ENCODE measurements at places on chromosomes 6 and 20. TPM values are rescaled to one million over a fixed set of nuclear protein-coding genes. Genes with fewer than 3 reads are reported as not detected.

DNA sequence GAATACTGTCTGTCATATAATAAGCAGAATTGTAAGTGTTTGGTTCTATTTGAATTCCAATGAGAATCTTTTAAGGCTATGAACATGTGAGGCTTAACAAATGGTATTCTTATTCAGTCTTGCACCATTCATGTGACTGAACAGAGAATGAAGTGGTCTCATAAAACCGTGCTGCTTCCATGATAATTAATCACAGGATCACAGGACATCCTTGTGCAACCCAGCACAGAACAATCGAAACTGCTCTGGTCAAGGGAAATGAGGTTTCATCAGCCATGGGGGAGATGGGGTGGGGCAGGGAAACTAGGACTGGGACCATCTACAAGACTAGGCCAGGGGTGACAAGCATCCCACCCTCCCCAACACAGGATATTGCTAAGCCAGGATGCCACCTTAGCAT lies 6.0 kb downstream of the PPIL6 start:
- DNase-seq: no peak

GRCh38 chr6:27374824-27375612 lies 13.5 kb upstream of the ZNF391 start:
- DNase-seq: peak; percentile 77

The OR2H1 gene
- total RNA-seq: not detected

- no peak for DNase-seq
These were observed 31.2 kb downstream of the NUS1 start for GRCh38 chr6:117706504-117706903.

The PRPH2 gene
- total RNA-seq: 5.0 TPM

GRCh38 chr6:71406865-71407860 lies 118.6 kb downstream of the OGFRL1 start:
- DNase-seq: no peak

DNA sequence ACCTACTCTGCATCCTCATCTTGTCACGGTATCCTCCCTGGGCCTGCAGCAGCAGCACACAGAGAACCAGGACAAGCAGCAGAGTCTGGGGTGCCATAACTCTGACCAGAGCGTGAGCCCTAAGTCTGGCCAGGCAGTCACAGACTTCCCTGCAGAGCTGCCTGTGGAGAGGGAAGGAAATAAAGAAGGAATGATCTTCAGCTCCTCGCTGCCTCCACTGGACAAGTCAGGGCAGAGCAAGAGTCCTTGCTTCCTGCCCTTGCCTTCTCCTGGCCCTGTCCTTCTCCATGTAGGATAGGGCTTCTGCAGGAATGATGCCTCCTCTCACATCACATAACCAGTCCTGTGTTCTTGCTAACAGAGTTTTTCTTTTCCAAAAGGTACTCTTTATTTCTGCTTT lies 15.9 kb upstream of the WFDC11 start:
- DNase-seq: no peak

The CST4 gene
- not detected for total RNA-seq

DNA sequence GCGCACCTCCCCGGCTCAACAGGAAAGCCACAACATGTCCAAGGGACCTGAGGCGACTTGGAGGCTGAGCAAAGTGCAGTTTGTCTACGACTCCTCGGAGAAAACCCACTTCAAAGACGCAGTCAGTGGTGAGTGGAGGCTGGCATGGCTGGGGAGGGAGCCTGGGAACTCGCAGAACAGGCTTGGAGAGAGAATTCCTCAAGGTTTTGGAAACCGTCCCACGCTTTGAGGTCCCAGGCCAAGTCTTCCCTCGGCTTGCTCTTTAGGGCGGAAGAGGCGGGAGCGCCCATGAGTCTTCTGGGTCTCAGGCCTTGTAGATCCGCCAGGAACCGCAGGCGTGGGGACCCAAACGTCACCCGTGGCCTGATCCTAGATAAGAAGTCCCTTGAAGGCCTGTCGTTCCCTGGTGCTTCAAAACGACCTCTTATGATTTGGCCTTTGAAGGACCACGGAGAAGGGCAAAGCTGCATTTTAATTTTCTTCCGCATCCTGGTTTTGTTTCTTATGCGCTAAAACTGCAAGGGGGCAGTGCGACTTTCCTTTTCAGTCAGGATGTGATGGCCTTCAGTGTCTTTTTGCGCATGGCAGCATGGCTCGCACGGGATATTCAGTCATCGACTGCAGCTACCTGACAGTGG lies 2.0 kb downstream of the LAMP5 start:
- no peak for DNase-seq

The MARCKS gene
- total RNA-seq: 337 TPM

DNA sequence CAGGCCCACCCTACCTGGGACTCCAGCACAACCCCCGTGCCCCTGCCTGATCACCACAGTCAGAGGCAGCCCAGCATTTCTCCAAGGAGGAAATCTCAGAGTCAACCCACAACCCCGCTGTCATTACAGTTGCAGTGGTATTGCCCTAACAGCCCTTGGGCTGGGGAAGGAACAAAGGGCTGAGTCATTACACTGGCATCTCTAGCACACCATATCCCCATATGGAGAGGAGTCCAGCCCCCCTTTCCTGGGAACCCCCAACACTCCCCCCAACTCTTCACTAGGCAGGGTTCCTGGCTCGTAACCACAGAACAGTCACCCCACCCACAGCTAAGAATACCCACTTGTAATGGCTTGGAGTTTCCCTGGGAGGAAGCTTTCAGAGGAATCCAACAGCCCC lies 149.4 kb upstream of the OGFRL1 start:
- no peak for DNase-seq

The HRH3 gene
- total RNA-seq: 0.47 TPM

The REM1 gene
- not detected for total RNA-seq

- DNase-seq: no peak
These were observed 44.2 kb downstream of the COL11A2 start for GRCh38 chr6:33147807-33148666.

The MBOAT1 gene
- 3.1 TPM for total RNA-seq

- DNase-seq: no peak
These were observed 24.4 kb downstream of the TBC1D32 start for GRCh38 chr6:121309768-121310469.

DNA sequence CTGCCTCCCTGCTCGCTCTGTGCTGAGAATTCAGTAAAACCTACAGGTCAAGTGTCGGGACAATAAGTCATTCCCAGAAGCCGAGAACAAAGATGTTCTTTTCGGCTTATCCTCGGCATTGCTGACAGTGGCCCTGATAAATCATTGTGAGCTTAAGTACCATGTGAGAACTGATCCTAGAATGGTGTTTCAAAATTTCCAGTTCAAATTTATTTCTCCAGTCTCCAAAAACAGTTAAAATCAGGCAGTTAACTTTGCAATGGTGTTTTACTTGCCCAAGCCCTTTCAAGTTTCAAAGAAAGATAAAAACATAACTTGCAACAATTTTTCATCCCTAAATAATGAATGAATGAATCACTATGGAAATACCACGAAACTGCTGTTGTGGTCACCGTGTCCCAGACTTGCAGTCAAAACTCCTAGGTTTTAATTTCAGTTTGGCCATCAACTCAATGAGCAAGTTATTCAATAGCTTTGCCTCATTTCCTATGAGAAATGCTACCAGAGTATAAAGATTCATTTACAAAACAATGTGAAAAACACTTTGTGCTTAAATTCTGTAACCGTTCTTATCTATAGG lies 4.3 kb downstream of the ATP5F1E start:
- DNase-seq: no peak

GRCh38 chr6:120077489-120077888 lies 727.9 kb upstream of the MAN1A1 start:
- DNase-seq: no peak

- no peak for DNase-seq
These were observed 55.5 kb downstream of the JARID2 start for GRCh38 chr6:15301179-15302006.

DNA sequence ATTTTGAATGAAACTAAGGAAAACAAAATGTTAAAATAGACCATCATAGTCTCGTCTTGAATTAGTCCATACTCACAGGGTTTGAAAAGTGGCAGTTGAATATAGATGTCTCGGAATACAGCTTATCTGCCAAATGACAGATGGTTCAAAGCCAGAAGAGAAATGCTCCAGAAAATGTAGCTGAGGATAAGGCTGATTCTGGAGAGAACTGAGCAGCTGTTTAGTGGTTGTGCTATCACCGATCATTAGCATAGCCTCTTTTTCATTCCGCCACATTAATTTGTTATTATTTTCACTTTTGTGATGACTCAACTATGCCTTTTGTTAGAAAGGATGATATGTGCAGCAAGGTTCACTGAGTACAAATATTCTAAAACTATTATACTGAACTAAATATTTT lies 390.2 kb upstream of the MAN1A1 start:
- no peak for DNase-seq

- DNase-seq: no peak
These were observed 63.8 kb upstream of the LYRM2 start for GRCh38 chr6:89702349-89702748.

- DNase-seq: no peak
These were observed 47.8 kb upstream of the EYA4 start for GRCh38 chr6:133193396-133193795.

DNA sequence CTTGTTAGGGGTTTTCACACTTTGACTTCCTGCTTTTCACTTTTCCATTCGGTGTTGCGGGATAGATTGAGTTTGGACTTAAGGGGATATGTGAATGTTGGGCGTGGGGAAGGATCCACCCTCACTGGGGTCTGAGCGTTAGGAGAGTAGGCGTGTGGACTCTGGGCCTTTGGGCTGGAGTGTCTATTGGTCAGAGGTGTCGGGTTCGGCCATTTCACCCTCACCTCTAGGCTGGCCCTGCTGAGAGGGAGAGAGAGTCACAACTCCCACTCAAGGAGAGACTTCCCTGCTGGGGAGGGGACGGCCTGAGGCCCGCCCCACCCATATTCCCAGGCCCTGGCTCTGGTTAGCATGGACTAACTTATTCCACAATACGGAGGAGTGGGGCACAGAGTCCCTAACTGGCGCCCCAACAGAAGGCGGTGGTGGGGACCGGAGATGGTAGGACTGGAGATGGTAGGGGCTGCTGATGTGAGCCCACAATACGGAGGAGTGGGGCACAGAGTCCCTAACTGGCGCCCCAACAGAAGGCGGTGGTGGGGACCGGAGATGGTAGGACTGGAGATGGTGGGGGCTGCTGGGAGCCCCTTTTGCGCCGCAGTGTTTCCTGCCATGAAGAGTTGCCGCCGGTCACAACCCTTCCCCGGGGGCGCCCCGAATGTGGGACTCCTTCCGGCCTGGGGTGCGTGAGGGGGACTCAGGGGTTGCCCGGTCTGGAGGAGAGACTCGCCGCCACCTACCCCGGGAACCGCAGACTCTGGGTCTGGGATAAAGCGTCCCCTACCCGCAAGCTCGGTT lies 1.4 kb upstream of the PTPRA start:
- DNase-seq: no peak

DNA sequence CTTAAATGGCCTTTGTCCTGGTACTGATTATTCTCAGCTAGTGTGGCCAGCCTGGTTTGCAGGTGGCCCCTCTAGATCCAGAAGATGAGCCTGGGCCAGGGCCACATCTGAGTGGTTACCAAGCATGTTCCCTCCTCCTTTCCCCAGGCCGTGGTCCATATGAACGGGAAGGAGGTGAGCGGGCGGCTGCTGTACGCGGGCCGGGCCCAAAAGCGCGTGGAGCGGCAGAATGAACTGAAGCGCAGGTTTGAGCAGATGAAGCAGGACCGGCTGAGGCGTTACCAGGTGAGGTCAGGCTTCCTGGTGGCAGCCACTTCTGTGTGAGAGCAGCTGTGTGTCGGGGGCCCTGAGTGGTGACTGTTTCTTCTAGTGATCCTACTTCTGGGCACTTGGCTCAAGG lies 11.6 kb downstream of the PABPC1L start:
- no peak for DNase-seq

DNA sequence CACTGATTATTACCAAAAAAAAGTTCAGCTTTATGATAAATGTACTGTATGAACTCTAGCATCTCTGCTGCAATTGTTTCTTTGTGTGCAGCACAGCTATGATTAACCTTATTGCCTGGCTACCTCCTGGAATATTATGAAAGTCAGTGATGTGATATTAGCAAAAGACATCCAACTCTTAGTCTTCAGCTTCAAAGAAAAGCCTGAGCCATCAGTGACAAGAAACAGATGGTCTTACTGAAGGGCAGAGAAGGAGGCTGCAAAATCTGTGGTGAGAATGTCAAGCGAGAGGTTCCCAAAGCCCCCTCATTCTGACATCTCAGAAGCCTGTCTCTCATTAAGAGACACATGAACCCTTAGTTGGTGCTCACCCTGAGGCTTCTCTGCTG lies 89.4 kb upstream of the TNFAIP3 start:
- DNase-seq: no peak

The BAG2 gene
- total RNA-seq: 3.7 TPM

The IRAK1BP1 gene
- total RNA-seq: 24.3 TPM

DNA sequence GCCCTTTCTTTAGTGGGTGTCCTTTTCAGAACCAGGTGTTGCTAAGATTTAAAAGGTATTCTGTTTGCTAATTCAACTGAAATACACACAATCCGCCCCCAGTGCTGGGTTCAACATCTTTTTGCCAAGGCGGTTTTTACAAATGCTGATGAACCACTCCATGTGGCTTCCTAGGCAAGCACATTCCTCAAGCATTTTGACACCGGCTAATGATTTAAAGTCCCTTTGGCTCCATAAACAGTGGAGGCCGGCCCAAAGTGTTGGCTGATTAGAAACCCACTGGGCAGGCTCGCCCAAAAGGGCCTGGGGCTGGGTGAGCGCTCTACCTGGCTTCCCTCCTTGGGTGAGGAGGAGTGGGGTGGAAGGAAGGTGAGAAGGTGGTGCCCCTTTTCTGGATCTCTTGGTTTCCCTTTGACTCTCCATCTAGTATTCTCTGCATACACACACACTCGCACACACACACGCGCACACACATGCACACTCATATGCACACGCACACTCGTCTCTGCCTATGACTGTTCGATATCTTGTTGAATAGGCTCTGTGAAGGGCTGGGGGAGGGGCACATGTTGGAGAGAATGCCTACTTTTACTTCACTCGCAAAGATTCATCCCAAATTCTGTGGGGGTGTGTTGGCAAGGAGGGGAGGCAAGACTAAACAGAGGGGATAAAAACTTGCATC lies 66.7 kb upstream of the ARMC2 start:
- DNase-seq: no peak

The ZNF311 gene
- 8.9 TPM for total RNA-seq

DNA sequence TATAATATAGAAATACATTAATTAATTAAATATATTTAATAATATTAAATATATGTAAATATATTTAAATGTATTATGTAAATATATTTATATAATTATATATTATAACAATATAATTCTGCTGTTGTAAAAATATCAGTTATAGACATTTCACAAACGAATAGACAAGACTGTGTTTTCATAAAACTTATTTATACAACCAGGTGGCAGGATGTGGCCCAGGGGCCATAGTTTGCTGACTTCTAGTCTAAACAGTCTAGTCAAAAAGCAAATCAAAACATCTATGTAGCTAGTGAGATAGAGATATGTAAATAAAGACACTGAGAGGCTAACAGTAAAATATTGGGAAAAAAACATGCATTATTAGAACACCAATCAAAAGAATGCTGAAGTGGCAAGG lies 136.4 kb downstream of the TBXT start:
- no peak for DNase-seq

The HDGFL1 gene
- total RNA-seq: not detected

The HCRTR2 gene
- total RNA-seq: 14.3 TPM

GRCh38 chr6:14734416-14735340 lies 511.2 kb upstream of the JARID2 start:
- DNase-seq: no peak

Data from occipital lobe (tissue), 3 donors.